ENCODE measurements at places on chromosomes 11 and 22. TPM values are rescaled to one million over a fixed set of nuclear protein-coding genes. Genes with fewer than 3 reads are reported as not detected.

DNA sequence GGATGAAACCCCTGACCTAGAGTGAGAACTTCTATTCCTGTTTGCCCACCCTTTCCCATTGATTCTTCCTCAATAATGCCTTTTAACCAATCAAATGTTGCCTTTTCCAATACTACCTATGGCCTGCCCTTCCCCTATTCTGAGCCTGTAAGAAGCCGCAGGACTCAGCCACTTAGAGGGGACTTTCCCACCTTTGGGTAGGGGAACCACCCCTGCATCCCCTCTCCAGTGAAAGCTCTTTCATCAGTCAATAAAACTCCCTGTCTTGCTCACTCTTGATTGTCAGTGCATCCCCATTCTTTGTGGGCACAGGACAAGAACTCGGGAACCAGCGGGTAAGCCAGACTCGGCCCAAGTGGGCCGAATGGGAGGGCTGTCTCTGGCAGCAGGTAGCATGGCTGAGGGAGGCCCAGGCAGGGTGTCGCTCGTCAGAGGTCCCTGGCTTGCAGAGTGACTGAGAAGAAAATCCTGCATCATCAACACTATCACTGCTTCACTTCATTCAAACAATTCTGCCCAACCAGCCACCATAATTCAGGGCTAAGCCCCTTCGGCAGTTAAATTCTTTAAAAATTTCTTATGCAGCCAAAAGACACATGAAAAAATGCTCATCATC is 30.4 kb downstream of the LDHAL6A start:
- H3K36me3 ChIP-seq = peaks cover 37% of the 10 kb centered on the region
- H3K27ac ChIP-seq = no peak overlapping the region
- DNase-seq = no peak
- no peaks in the 10 kb centered on the region for H3K27me3 ChIP-seq
- no peak overlapping the region for H3K4me3 ChIP-seq

- no peak for DNase-seq
- no peak overlapping the region for H3K27ac ChIP-seq
- peaks cover 48% of the 10 kb centered on the region for H3K4me1 ChIP-seq
- H3K36me3 ChIP-seq = peaks cover 3% of the 10 kb centered on the region
These were observed 54.2 kb downstream of the LGR4 start for GRCh38 chr11:27418356-27418755.

- no peaks in the 10 kb centered on the region for H3K27me3 ChIP-seq
- no peak overlapping the region for H3K27ac ChIP-seq
- H3K36me3 ChIP-seq = no peaks in the 10 kb centered on the region
These were observed 57.4 kb downstream of the CHRDL2 start for GRCh38 chr11:74673693-74674360.

DNA sequence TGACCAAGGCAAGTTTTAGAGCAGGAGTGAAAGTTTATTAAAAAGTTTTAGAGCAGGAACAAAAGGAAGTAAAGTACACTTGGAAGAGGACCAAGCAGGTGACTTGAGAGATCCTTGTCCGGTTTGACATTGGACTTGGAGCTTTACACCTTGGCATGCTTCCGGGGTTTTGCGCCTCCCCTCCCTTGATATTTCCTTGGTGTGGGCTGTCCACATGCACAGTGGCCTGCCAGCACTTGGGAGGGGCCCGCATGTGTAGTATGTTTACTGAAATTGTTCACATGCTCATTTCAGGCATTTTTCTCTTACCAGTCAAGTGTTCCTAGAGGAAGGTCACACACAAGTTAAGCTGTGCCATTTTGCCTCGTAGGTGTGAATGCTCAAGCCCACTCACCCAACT is 19.0 kb upstream of the THRSP start:
- H3K27me3 ChIP-seq = no peaks in the 10 kb centered on the region
- no peak overlapping the region for H3K27ac ChIP-seq
- H3K4me1 ChIP-seq = peaks cover 28% of the 10 kb centered on the region
- no peak for DNase-seq

- H3K27ac ChIP-seq = no peak overlapping the region
- no peaks in the 10 kb centered on the region for H3K36me3 ChIP-seq
- H3K4me3 ChIP-seq = no peak overlapping the region
- H3K27me3 ChIP-seq = peaks cover 5% of the 10 kb centered on the region
- no peaks in the 10 kb centered on the region for H3K4me1 ChIP-seq
These were observed 7.5 kb downstream of the IL18 start for GRCh38 chr11:112156153-112156955.

GRCh38 chr22:41411021-41411851 is 29.5 kb downstream of the TEF start:
- DNase-seq = no peak
- no peaks in the 10 kb centered on the region for H3K27me3 ChIP-seq
- H3K27ac ChIP-seq = peak overlapping the region; percentile 23
- H3K36me3 ChIP-seq = no peaks in the 10 kb centered on the region

DNA sequence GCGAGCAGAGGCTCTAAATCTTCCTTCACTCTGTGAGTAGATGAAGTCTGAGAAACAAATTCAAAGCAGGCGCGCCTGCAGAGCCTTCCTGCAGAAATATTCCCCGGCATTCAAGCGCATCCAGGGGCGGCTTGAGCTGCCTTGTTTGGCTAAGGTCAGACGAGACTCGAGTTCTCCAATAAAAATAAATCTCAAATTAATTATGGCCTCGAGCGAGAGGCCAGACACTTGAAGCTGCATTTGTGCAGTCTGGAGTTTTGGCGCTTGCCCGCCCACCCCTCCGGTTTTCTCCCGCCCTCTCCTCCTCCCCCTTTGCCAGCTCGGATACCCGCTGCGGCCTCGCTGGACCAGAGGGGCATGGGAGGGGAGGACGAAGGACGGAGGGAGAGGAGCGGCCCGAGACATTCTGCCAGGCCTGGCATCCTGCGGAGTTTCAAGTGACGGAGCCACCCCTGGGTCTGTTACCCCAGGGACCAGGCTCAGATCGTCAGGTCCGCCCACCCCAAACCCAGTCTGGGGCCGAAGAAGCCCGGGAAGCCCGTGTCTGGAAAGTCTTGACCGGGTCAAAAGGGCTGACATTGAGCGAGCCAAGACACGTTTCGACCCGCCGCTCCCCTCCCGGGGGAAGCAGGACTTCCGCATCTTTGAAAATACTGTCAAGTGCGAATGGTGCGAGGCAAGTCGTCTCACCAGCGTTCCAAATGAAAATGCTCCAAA is 3.8 kb upstream of the FLI1 start:
- peak overlapping the region; percentile 82 for H3K4me3 ChIP-seq
- DNase-seq = no peak
- no peaks in the 10 kb centered on the region for H3K36me3 ChIP-seq
- H3K27ac ChIP-seq = no peak overlapping the region

GRCh38 chr11:5665746-5666401 is 19.0 kb downstream of the TRIM5 start:
- H3K36me3 ChIP-seq = peaks cover 46% of the 10 kb centered on the region
- no peak overlapping the region for H3K27ac ChIP-seq
- no peak for DNase-seq
- H3K27me3 ChIP-seq = no peaks in the 10 kb centered on the region
- peaks cover 9% of the 10 kb centered on the region for H3K4me1 ChIP-seq
- H3K4me3 ChIP-seq = no peak overlapping the region

DNA sequence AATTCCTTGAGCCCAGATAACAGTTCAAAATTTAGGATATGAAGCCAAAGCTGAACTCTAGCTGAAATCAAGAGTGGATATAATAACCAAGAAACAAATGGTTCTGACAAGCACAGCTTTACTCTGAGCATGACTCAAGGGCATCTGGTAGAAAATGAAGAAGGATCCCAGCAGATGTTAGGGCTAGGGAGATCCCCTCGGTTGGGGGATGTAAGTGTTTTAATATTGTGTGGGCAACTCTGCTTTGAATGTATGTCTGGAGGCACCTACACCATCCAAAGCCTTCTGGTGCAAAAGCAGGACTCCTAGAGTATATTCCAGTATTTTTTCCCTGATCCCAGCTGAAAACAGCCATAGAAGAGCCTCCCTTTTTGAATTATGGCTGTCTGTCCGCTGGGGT is 61.7 kb downstream of the FLI1 start:
- no peak for DNase-seq
- no peak overlapping the region for H3K4me3 ChIP-seq
- peaks cover 15% of the 10 kb centered on the region for H3K36me3 ChIP-seq
- H3K4me1 ChIP-seq = peaks cover 4% of the 10 kb centered on the region

- no peak for DNase-seq
- H3K4me3 ChIP-seq = peak within 1 kb of the TSS; percentile 69
- peaks cover 4% of the 10 kb centered on the region for H3K4me1 ChIP-seq
These were observed at the start of gene SHISA8 for GRCh38 chr22:41915035-41915785. Gene SHISA8, minus strand, starts transcription at chr22:41915074. Its CDS starts 407 bp downstream, at chr22:41914667.

GRCh38 chr11:35363854-35364780 is 55.2 kb downstream of the SLC1A2 start:
- peaks cover 8% of the 10 kb centered on the region for H3K27me3 ChIP-seq
- H3K4me1 ChIP-seq = peaks cover 22% of the 10 kb centered on the region
- no peaks in the 10 kb centered on the region for H3K36me3 ChIP-seq
- DNase-seq = no peak
- H3K27ac ChIP-seq = no peak overlapping the region

- peaks cover 8% of the 10 kb centered on the region for H3K36me3 ChIP-seq
- no peak overlapping the region for H3K4me3 ChIP-seq
- no peak for DNase-seq
- peaks cover 8% of the 10 kb centered on the region for H3K4me1 ChIP-seq
- H3K27ac ChIP-seq = no peak overlapping the region
These were observed 10.9 kb downstream of the MTMR2 start for GRCh38 chr11:95912902-95913560.

GRCh38 chr11:104653407-104653806 is 244.9 kb downstream of the CASP12 start:
- H3K27ac ChIP-seq = peak overlapping the region; percentile 82
- no peak for DNase-seq
- no peaks in the 10 kb centered on the region for H3K4me1 ChIP-seq
- peaks cover 5% of the 10 kb centered on the region for H3K36me3 ChIP-seq
- no peak overlapping the region for H3K4me3 ChIP-seq

DNA sequence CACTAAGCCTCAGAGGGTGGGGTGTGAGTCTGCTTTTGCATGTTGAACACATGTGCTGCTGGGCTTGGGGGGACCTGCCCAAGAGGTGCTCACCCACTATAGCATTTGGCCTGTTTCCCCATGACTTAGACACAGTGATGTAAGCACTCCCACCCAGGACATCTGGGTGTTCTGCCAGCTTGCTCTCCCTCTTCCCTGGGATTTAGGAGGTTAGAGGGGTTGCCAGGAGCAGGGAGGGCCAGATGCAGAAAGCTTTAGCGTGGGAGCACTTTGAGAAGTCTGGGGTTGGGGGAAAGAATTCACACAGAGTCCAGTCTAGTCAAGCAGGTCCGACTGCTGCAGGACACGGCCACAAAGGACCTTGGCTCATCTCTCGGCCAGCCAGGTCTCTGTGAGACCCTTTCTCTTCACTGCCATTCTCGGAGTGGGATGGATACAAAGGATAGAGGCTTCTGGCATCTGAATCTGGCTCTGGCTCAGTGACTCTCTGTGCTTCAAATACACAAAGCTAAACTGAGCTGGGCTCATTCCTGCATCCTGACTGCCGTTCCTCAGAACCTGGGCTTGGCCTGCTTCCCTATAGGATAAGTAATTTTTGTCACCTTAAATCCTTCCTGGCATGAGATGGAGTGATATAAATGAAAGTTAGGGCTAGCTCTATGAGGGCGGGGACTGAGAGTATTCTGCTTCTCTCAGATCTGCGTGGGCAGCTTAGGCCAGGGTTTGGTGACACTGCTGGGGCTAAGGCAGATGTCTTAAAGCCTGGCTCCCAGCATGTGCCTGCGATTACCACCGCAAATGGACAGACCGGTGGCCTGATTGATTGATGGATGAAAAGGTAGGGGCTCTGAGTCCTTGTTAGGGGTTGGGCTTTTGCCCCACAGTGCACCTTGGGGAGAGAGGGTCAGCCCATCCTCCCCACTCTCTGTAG is 14.5 kb downstream of the USP2 start:
- peaks cover 56% of the 10 kb centered on the region for H3K4me1 ChIP-seq
- H3K36me3 ChIP-seq = peaks cover 3% of the 10 kb centered on the region
- H3K27me3 ChIP-seq = peaks cover 33% of the 10 kb centered on the region
- H3K4me3 ChIP-seq = no peak overlapping the region

- peaks cover 38% of the 10 kb centered on the region for H3K27me3 ChIP-seq
- no peak for DNase-seq
- H3K36me3 ChIP-seq = no peaks in the 10 kb centered on the region
- H3K4me1 ChIP-seq = peaks cover 5% of the 10 kb centered on the region
- no peak overlapping the region for H3K27ac ChIP-seq
- no peak overlapping the region for H3K4me3 ChIP-seq
These were observed 189.3 kb upstream of the NECTIN1 start for GRCh38 chr11:119918347-119918746.

DNA sequence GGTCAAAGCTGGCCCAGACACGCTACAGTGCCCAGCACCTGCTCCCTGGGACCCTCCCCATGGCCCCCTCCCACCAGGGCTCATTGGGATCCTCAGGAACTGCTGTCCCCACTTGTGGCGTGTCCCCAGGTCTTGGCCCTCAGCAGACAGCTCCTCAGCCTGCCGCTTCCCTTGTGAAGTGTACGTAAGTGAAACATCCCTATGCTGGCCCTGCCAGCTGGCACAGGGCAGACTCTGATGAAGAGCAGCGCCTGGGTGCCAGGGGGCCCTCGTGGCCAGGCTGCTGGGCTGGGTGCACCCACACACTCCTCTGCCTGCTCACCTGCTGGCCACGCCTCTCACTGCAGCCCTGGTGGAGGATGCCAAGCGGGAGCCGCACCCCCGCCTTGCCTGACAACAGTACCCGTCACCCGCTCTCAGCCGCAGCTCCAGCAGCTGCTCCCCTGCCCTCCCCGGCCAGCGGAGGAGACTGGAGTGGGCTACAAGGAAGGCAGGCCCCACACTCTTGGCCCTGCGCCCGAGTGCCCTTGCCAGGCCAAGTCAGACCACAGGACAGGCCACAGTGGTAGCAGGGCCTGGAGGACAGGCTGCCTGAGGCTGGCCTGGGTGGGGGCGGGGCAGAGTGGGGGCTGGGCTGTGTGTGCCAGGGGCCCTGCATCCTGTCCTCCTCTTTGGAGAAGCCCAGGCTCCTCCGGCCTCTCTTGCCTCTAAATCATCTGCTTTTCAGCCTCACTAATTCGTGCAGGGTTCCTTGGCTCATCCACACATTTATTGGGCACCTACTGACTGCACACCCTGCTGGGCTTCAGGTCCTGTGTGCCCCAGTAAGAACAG is 39.5 kb downstream of the IGF2 start:
- H3K4me3 ChIP-seq = no peak overlapping the region
- H3K4me1 ChIP-seq = peaks cover 7% of the 10 kb centered on the region
- no peak for DNase-seq
- H3K36me3 ChIP-seq = no peaks in the 10 kb centered on the region
- no peaks in the 10 kb centered on the region for H3K27me3 ChIP-seq
- no peak overlapping the region for H3K27ac ChIP-seq

GRCh38 chr11:587978-588380 is 11.7 kb downstream of the PHRF1 start:
- peaks cover 11% of the 10 kb centered on the region for H3K36me3 ChIP-seq
- H3K27ac ChIP-seq = no peak overlapping the region
- H3K27me3 ChIP-seq = no peaks in the 10 kb centered on the region
- no peak overlapping the region for H3K4me3 ChIP-seq

The IRAG1 gene
- 1.5 TPM for total RNA-seq

The PLEKHB1 gene
- 15.7 TPM for total RNA-seq

The CALCA gene
- total RNA-seq = 0.86 TPM

The CHCHD10 gene
- 87.2 TPM for total RNA-seq

The DNAJB7 gene
- not detected for total RNA-seq

The CRYBB2 gene
- total RNA-seq = 0.33 TPM

The LMO2 gene
- 13.0 TPM for total RNA-seq

The GAB4 gene
- not detected for total RNA-seq

The GRK3 gene
- total RNA-seq = 10.3 TPM
